ENCODE measurements at places on chromosomes 3 and 15.

- peak; percentile 27 for DNase-seq
These were observed 77.1 kb upstream of the ATP11B start for GRCh38 chr3:182716114-182716688.

DNA sequence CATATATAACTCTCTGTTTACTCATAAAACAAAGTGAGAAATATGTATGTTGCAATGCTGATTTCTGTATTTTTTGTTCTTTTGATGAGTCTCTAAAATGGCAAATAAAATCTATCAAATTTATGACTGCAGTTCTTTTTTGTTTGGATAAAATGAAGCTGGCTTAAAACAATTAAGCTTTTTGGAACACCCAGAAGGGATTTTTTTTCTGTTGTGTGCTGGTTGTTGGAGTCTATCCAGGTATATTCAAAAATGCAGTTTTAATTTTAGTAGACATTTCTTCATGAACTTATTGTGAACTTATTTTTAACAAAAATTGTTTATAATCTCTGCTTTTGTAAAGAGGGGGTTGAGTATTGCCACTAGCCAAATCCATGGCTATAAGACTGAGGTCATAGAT is 405.5 kb downstream of the RAP2B start:
- DNase-seq, result no peak

DNA sequence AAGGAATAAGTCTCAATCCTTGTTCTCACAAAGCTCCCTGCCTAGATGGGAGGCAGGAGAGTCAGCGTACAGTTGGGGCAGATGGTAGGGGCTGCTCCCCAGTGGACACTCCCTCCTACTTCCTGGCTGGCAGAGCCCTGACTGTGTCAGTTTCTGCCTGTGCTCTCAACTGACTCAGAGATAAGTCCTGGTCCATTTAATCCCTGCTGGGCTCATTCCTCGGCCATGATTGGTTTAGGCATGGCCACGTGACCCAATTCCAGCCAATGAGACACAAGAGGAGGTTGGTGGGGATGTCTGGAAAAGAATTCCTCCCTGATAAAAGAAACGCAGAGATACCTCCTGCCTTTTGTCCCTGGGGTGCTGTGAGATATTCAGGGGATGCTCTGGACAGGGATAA is 118.1 kb upstream of the SLC6A11 start:
- DNase-seq, result no peak

- DNase-seq, result no peak
These were observed 20.6 kb downstream of the COL8A1 start for GRCh38 chr3:99659032-99659431.
